ENCODE measurements at places on chromosomes 1 and 21.

DNA sequence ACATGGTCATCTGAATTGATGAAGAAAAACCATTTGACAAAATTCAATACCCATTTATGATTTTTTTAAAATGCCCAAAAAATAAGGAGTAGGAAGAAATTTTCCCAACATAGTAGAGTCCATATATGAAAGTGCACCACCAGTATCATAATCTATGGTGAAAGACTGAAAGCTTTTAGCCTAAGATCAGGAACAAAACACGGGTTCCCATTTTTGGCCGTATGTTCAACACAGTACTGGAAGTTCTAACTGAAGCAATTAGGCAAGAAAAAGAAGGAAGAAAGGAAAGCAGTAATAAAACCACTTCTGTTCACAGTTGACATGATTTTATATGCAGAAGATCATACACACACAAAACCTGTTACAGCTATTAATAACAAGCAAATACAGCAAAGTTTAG lies 227.8 kb upstream of the RAB4A start:
- DNase-seq, result no peak

GRCh38 chr1:12161324-12161661 lies 5.5 kb upstream of the TNFRSF1B start:
- DNase-seq, result no peak

DNA sequence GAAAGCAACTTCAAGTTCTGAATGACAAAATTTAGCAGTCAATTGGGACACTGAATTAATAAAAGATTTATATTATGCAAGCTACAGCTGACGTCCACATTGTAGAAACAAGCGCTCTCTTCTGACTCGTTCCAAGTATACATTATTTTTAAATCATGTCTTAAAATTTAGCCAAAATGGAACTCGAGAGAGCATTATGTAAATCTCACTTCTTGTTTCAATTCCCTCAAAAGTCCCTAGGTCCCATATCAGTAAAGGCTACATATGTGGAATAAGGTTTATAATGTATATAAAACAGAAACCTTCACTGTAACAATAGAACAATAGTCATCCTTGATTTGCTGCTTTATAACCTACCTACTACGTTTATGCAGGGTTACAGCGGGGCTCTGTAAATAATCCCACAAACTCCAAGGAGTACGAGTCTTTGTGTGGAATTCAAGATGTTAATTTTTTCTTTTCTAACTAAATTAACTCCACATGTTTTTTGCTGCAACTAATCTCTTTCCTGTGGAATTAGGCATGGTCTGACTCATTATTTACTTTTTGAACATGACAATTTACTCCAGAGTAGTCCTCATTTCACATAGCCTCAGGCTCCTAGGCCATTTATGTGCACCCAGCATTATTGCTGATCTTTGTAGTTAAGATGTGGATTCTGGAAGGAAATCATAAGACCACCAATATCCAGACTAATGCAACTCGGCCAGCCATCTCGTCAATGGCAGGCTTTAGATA lies 785.1 kb downstream of the LTN1 start:
- no peak for DNase-seq

- no peak for DNase-seq
Observed at GRCh38 chr1:208238710-208239472, 5.3 kb downstream of the PLXNA2 start.

GRCh38 chr1:62327360-62328055 lies 8.3 kb upstream of the KANK4 start:
- DNase-seq, result no peak

- DNase-seq, result no peak
Observed at GRCh38 chr1:114997510-114998289, 31.9 kb upstream of the TSHB start.

DNA sequence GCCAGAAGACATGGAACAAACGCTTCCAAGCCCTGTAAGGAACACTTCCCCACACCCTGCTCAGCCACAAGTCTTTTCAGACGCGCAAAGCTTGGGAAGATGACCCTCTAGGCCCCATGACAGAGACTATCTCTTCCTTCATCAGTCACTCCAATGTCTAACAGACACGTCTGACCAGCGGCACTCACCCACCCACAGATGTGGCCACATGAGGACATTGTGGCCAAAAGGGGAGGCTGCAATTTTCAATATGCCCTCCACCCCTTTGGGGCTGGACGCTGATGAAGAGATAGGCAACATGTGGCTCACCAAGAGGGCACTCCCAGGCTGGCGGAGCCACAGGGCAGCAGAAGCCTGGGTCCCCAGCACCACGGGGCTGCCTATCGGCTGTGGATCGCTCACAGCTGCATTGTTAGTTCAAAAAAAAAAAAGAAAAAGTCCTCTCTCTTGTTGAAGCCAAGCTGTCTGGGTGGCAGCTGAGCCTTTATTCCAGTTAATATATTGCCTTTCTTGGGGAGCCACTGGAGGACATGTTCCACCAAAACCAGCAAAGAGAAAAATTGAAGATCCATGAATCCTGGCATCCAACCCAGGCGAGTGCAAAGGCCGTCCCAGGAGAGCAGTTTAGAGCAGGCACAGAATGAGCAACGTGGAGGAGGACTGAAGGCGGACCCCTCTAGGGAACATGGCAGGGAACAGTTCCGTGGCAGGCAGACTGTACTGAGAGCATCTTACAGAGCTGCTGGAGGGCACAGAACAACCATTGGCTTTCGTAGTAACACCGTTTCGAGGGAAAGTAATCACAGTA lies 52.7 kb upstream of the GPR153 start:
- DNase-seq, result no peak

DNA sequence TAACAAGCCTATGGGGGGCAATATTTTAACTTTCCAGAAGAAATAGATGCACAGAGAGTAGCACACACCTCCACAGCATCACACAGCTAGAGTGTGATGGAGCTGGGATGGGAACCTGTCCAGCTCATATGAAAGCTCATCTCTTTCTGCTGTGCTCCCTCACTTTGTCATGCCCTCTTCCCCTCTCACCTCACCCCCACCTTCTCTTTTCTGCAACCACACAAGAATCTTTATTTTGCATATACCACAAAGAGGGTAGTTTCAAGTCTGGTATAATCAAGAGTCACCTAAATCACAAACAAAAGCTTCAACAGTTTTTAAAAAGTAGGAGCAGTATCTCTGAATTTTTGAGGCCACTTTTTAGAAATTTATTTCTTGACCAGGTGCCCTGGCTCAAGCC lies 22.6 kb downstream of the FOXD2 start:
- DNase-seq, result no peak

DNA sequence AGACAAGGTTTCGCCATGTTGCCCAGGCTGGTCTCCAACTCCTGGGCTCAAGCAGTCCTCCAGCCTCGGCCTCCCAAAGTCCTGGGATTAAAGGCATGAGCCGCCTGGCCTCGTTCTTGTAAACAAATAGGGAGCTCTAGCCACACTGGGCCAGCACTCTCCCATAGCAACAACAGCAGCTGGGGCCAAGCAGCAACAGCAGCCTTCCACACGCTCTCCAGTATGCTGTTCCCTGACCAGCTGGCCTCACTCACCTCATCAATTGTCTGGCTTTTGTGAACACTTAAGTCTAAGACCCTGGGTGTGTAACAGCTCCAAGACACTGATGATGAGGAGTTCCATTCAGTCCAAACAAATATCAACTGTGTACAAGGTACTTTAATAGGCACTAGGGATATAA lies 16.9 kb upstream of the GLIS1 start:
- no peak for DNase-seq

- DNase-seq, result no peak
Observed at GRCh38 chr1:172019976-172020375, 178.7 kb downstream of the DNM3 start.

DNA sequence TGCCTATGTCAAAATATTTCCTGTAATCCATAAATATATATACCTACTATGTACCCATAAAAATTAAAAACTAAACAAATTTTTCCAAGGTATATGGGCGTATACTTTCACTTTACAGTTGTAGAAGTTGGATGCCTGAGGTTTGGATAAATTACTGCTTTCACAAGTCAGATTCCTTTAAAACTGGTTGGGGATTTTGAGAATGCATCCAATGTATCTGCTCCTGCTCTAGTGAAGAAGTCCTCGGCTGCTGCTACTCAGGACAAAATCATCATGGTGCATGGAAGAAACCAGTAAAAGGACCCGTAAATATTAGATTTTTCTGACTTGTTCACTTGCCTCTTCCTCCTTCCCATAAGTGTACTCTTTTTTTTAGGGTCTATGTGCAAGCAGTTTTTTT lies 841.1 kb downstream of the USP25 start:
- DNase-seq, result no peak

GRCh38 chr1:220828179-220828490 lies 41.4 kb downstream of the MTARC1 start:
- no peak for DNase-seq

- DNase-seq, result no peak
Observed at GRCh38 chr1:108862698-108863477, 6.0 kb upstream of the AKNAD1 start.

- no peak for DNase-seq
Observed at GRCh38 chr1:92203105-92203504, 14.6 kb upstream of the C1orf146 start.

- DNase-seq, result no peak
Observed at GRCh38 chr1:53697721-53698383, 41.1 kb downstream of the GLIS1 start.

- no peak for DNase-seq
Observed at GRCh38 chr1:27403931-27404330, 11.5 kb downstream of the GPR3 start.

GRCh38 chr1:228502522-228502921 lies 15.3 kb downstream of the RNF187 start:
- no peak for DNase-seq

GRCh38 chr21:42062236-42063022 lies 8.7 kb upstream of the UMODL1 start:
- DNase-seq, result peak; percentile 81

DNA sequence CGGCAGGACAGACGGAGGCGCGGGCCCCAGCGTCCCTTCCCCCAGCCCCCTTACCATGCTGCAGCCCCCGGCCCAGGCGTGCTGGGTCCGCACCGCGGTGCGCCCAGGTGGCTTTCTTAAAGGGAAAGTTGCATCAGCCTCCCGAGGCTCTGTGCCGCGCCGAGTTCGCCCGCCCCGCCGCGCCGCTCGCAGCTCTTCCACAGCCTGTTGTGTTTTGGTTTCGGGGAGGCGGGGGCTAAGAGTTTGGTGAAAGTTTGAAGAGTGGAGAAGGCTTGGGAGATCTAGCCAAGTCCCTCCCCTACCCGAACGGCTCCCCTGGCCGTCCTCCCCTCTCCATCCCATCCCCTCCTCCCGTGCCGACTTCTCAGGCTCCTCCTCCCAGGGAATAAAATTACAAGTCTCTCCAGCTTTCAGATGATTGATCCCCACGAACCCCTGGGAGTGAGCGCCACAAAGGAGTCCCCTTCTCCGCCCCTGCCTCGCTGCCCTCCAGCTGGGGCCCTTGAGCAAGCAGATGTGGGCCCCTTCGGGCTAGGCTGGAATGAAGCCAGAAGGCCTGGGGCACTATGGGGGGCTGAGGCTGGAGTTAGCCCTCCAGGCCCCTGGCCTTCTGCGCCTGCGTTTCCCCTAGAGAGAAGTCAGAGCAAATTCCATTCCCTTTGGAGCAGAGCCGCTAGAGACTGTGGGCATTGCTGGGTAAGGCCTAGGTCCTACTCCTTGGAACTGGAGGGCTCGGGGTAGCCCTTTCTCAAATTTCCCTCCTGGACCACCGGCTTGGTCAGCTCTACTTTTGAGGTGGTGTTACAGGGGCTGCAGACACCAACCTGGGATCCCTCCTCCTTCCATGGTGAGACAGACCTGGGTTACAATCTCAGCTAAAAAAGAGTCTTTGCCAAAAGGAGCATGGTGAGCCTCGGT lies at the start of gene SLC6A9:
Gene SLC6A9 (minus strand): TSS at position 211 of the 918 bp plus-strand sequence. CDS start 7,185 bp downstream, outside the sequence.
- DNase-seq, result no peak

GRCh38 chr1:204499511-204500468 lies 5.2 kb upstream of the PIK3C2B start:
- DNase-seq, result no peak

GRCh38 chr1:150601540-150601939 lies 22.1 kb upstream of the MCL1 start:
- no peak for DNase-seq

- DNase-seq, result no peak
Observed at GRCh38 chr1:17135530-17135929, 16.3 kb upstream of the PADI2 start.

DNA sequence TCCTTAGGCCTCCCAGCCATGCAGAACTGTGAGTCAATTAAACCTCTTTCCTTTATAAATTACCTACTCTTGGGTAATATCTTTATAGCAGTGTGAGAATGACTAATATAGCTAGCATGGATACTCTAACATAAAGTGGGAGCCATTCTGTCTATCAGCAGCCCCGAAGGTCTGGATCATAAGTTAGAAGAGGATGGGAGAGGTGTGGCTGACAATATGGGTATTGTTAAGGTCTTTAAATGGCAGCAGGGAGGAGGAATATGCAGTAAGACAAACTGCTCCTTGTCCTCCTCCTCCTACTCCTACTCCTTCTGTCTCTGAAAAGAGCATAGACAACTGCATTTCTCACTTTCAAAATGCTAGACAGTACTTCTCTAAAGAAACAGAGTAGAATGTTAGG lies 214.0 kb upstream of the C1orf87 start:
- no peak for DNase-seq

DNA sequence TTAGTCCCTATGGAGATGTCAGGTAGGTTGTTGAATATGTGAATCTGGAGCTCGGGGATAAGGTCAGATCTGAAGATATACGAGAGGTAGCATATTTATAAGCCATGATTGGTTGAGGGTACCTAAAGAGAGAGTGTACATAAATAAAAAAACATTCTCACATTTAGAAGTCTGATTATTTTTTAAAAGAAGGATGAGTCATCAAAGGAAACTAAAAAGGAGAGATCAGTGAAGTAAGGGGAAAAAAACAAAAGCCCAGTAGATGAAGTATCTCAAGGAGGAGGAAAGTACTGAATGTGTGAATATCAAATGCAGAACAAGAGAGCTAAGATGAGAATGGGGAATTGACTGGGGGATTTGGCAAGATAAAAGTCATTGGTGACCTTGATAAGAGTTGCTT lies 15.7 kb upstream of the ANGPTL1 start:
- no peak for DNase-seq

DNA sequence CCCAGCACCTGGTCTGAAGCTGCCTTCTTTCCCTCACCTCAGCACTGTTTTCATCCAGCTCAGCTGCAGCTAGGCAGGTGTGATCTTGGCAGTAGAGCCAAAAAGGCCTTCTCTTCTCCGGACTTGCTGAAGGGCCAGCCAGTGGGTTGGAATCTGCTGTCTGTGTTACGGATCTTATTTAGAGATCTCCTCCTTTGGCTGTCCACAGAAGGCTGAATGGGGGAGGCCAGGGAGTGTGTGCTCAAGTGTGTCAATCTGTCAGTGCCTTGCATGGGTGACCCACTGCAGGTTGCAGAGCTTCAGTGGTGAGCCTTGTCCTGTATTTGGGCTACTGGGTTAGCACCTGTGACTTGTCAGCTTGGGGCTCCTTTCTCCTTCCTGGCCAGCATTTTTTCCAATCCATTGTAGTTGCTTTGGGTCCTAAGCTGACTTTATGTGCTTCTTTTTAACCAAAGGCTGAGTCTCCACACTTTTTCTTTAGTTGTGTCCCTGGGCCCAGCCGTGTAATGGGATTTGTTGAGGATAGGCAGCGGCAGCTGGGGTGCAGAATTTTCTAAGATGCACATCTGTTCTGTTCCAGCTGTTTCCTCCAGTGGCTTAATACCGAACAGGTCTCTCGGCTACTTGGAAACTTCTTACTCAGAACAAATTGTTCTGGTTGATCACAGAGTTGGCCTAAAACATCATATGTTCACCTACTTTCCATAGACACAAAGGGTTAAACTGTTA lies 126.8 kb downstream of the PEX14 start:
- DNase-seq, result no peak
